ENCODE measurements at places on chromosomes 2 and 18.

GRCh38 chr18:35430721-35431373 lies 53.7 kb upstream of the ZNF396 start:
- no peak for DNase-seq

DNA sequence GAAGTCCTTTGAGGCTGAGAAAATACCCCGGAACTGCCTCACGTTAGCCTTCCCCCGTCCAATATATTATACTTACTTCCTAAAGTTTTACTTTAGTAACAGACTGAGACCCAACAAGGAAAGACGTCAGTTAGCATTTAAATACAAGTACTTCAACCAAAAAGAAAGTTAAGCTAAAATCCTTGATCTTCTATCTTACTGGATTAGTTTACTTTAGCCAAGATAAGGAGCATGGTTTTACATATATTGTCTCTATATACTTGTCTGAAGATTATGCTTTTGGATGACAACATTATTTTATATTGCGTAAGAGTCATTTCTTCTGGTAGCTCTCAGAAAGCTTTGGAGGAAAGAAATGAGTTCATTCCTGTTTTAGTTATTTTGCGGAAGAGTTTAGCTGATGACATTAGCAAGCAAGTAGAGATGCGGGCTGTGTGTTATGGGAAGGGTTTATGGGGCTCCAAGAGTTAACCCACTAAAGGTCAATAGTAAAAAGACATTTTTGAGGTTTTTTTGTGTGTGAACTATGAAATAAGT lies 532.9 kb downstream of the ZNF516 start:
- no peak for DNase-seq

DNA sequence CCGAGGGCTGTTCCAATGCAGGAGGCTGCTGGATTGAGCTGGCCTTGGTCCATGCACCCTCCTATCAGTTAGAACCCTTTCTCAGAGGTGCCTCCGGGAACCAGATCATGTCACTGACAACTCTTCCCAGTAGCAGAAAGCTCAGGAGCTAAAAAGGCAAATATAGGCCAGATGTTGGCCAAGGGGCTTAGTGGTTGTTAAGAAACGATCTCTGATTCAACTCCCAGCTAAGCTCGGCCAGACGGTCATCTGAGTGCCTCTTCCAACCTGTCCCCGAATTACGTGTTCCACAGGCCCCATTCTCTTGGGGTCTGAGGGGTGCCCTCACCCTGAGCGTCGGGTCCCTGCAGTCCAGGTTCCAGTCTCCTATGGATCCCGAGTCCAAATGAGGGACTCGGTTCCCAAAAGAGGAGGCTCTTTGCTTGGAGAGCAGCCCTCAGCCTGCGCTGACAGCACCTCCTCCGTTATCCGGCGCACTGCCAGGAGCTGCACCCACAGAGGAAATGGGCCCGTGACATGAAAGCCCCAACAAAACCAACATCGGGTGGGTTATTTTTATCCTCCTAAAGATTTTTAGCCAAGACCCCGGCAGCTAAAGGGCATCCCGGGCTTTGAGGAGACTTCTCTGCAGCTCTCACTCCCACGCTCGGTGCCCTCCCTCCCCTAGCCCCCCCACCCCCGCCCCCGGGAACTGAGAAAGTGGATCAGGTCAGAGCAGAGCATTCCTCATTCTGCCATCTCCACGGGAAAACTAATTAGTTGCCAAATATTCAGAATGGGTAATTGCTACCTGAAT lies 106.6 kb upstream of the ID2 start:
- no peak for DNase-seq

- DNase-seq, result no peak
Measured at GRCh38 chr2:43461453-43462073, 134.3 kb downstream of the THADA start.

DNA sequence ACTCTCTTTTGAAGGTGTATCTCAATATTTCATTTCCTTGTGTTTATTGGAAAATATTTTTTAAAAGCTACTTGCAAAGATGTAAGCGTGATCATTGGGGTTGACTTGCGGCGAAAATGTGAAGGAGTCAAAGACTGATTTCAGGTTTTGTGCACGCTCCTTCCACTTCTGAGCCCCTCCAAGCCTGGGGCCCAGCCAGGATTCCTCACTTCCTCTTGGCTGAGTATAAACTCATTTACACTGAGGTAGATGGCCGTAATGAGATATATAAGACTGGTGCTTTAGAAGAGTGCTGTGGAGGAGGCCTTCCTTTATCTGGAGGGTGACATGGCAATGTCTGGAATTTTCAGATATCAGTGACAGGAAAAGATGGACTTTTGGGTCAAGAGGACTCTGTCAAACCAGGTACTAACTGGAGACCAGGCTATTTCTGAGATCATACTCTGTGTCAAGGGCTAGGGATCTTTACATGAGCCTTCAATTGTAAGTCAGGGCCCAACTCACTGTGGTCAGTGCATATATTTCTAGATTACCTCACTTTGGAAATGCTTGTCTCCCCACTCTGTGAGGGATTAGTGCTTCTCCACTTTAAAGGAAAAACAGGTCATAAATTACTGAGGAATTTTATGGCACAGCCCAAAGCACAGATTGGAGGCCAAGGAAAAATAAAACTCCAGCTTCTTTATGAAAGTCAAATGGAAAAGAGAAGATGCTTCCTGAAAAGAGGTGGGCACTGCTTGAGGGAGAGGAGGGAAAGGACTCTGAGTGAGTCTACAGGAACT lies 22.8 kb downstream of the PRKCE start:
- DNase-seq, result no peak

- no peak for DNase-seq
Measured at GRCh38 chr2:95278637-95279225, 4.5 kb downstream of the PROM2 start.
